Daoy (cell line): ENCODE measurements at places on chromosomes 7 and 10.

GRCh38 chr7:80711531-80711930, 73.1 kb downstream of the CD36 start:
- DNase-seq, result peak; percentile 46

- DNase-seq, result no peak
Observed at GRCh38 chr7:137572056-137572784, 228.7 kb upstream of the PTN start.

DNA sequence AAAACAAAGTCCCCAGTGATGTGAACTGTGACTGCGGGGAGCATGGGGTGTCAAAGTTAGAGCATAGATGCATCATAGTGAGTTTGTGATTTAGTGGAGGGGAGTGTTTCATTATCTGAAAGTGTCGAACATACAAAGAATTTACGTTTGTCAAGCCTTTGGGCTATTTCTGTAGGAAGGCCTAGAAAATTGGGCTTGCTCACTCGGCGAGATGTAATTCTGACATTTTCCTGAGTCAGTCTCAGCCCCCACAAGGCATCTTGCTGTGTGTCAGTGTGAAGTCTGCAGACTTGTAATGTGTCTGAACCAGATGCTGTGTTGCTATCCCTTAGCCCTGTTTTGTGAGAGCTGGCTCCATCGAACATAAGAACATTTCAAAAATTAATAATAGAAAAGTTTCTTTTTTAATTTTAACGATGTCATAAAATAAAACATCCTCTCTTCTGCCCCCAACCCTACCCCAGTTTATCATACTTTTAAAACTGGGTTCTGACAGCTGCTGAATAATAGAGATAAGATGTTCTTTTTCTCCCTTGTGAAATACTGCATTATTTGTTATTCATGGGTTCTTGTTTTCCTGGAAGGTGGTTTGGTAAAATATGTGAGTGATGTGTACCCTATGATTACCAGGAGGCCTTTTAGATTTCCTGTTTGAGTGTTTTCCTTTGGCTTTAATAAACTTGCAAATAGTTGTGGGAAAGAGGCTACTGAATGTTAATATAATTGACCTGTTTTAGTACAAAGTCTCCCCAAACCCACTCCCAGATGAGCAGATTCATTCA, 207.4 kb downstream of the GPR158 start:
- DNase-seq, result no peak

- DNase-seq, result no peak
Observed at GRCh38 chr7:3544202-3544601, 243.2 kb downstream of the SDK1 start.

DNA sequence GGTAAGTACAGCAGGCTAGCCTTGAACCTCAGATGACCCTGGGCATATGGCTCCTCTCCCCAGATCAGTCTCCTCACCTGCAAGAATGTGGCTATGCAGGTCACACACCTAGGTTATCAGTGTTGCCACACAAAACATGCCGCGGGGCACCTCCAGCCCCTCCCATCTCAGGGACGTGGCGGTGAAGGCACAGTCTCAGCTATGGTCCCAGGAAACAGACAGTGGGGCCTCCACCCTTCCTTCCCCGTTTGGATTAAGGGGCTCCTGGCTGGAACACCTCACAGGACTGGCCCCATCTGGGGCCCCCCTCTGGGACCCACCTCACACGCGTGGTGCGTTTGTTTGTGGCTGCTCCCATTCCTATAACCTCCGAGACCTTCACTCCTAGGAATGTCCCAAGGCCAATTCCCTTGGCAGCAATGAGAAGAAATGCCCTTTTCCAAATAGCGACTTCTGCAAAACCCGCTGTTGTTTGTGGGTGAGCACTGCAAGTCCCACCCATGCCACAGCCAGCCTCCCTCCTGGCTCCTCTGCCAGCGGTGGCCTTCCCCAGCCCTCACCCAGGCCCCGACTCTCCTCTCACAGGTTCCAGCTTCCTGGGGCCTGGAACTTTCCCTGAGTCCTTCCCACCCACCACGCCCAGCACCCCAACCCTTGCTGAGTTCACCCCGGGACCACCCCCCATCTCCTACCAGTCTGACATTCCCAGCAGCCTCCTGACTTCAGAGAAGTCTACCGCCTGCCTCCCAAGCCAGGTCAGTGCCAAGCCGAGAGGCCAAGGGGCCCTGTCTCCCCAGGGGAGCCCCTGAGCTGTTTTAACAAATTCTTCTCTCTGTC, 17.1 kb downstream of the ZMIZ2 start:
- no peak for DNase-seq

GRCh38 chr10:110498087-110498981, 627 bp downstream of the DUSP5 start:
- DNase-seq, result peak; percentile 57

GRCh38 chr10:132882069-132882951, 60.1 kb downstream of the CFAP46 start:
- DNase-seq, result no peak
